ENCODE measurements at places on chromosomes 6 and 20.

- no peak for DNase-seq
Observed at GRCh38 chr6:32627831-32628230, 9.4 kb upstream of the HLA-DQA1 start.

GRCh38 chr20:7855545-7855944 lies 84.7 kb downstream of the HAO1 start:
- DNase-seq: no peak

DNA sequence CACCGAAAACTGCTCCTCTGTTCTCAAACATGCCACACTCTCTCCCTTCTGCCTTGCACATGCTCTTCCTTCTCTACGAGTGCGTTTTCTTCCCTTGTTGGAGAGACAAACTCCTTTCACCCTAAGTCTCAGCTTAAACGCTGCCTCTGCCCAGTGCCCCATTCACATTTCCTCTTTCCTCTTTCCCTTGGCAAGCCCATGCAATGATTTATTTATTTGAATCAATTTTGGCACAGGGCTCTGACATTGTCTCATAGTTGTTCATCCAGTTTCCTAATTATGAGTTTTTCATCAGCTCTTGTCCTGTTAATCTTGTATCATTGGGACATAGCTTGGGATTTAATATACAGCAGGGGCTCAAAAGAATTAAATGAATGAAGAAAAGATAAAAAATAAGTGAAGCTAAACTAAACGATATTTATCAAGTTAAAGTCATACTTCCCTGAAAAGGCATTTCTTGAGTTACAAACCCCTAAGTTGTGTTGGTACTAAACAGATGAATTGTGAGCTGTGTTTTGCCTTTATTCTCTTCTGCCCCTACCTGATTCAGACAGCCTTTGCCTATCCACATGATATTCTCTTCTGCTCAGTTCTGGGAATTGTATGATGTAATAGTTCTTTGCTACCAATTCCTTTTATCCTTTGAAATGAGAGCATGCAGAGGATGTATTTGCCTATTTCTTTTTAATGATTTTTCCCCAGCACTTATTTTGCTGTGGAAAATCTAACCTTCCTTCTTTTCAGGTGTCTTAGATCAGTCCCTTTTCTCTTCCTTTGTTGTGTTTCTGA lies 704.4 kb downstream of the UTRN start:
- no peak for DNase-seq

- DNase-seq: no peak
Observed at GRCh38 chr6:20328266-20328923, 73.3 kb upstream of the E2F3 start.
